Nucleus accumbens (tissue), 56 donors: ENCODE measurements at places on chromosomes 12 and 14.

- no peak for DNase-seq
Observed at GRCh38 chr14:52059649-52060048, 9.2 kb downstream of the NID2 start.

DNA sequence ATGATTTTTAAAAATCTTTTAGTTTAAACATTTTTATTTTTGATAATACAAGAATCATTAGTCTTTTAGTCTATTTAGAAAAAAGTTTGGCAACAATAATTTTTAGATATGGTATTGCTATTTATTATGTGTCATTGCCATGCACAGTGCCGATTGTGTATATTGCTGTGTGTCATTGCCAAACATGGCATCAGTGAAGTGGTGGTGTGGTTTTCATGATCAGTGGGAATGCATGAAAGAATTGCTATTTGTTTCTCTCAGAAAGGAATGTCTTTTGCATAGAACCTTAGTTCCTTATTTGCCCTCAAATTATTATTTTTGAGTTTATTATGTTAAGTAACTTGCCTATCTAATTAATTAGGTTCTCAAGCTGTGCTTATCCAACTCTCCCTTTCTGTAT is 397.5 kb upstream of the PDE3A start:
- DNase-seq: no peak

DNA sequence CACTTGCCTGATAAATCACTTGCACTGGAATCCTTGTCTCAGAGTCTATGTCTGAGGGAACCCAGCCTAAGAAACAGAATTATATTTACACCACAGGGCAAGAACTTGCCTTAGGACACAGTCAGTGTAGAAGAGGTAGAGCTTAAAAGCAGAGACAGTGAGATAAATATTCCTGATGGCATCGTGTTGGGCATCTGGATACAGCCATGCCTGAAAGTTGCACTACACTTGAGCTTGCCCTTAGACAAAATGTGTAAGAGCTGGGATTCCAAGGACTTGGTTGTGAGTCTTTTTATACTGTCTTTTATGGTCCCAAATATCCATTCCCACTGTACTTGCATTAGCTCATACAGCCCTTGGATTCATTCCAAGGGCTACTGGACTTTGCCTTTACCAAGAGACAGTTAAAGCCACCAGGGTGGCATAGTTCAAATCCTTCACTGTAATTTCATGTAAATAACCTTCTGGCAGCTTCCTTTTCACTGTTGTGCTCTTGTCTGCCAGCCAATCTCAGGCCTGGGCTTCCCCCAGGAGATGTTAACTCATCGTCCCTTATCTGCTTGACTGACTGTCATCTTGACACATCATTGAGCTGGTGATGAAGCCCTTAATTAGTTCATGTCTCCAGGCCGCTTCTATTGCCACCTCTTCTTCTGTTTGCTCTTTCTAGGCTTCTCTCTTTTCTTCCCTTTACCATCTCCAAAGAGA is 577.9 kb upstream of the TBX3 start:
- no peak for DNase-seq

DNA sequence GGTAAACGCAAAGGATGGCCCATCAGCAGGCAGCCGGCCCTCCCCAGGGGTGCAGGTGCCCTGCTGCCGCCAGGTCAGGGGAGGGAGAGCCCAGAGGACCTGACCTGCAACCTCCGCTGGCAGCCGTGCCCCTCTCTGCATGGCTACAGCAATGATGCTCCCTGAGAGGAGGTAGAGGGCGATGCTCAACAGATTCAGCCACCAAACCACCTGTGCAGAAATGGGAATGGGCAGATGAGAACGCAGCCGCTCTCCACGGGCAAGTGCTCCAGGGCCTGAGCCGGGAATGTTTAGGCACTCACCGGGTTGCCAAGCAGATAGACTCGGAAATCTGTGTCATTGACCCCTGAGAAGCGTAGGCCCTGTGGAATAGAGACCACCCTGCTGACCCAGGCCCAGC is 8.7 kb upstream of the NGB start:
- DNase-seq: no peak

GRCh38 chr14:86321151-86321550 is 791.2 kb downstream of the FLRT2 start:
- no peak for DNase-seq

GRCh38 chr12:43057566-43057965 is 468.0 kb upstream of the PRICKLE1 start:
- DNase-seq: no peak

DNA sequence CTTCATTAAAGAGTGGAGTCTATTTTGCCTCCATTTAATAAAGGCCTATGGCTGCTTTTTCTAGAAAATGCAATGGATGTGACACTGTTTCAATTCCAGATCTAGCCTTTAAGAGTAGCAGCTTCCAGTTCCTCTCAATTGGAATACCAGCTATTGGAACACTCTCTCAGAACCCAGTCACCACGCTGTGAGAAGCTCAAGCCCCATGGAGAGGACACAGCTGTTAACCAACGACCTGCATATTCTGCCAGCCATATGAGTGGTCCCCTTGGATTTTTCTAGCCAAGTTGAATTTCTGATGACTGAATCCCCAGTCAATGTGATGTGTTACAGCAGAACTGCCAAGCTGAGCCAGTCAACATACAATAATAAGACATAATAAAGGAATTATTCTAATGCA is 131.8 kb downstream of the TMTC3 start:
- no peak for DNase-seq

- DNase-seq: no peak
Observed at GRCh38 chr14:76313852-76314251, 62.1 kb upstream of the ESRRB start.
